Epithelial cell of proximal tubule (primary cell): ENCODE measurements at places on chromosomes 5 and 9. TPM values are rescaled to one million over a fixed set of nuclear protein-coding genes. Genes with fewer than 3 reads are reported as not detected.

Gene FAM153A
- 0.12 TPM in 1 of 2 replicates, not detected in the other for total RNA-seq

Gene AK3
- total RNA-seq, result 49.1 and 59.4 TPM in 2 replicates

- DNase-seq, result no peak
Measured at GRCh38 chr9:14526504-14526903, 166.7 kb downstream of the ZDHHC21 start.

DNA sequence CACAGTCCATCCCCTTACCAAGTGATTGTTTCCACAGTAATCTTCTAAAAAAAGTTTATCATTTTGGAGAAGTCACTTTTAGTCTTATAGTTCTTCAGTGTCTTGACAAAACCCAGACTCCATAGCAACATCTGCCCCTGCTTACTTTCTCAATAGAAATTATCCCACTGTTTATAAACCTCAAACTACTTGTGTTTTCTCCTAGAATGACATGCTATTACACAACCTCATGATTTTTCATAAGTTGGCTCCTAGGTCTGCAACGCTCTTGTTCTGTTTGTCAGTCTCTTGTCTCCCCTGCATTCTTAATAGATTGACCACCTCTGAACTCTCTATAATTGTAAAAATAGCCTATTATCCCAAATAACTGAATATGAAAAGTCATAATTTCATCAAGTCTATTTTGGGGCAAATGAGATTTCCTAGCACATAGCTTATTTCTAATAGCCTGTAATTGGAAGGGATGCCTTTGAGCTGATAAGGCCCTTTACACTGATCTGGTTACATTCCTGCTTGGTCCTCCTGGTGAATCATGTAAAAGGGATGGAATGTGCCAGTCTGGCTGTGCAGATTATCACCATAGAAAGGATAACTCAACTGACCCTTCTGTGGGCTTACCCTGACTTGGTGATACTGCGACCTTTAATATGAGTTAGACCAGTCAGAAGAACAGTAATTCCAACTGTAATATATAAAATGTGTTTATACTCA lies 69.6 kb downstream of the CHSY3 start:
- DNase-seq, result no peak

Gene PCDHA12
- not detected in 2 replicates for total RNA-seq

- no peak for DNase-seq
Measured at GRCh38 chr5:149144637-149145036, 3.3 kb downstream of the ABLIM3 start.

GRCh38 chr9:110076894-110077725 lies 130.8 kb downstream of the C9orf152 start:
- DNase-seq, result peak; percentile 86

DNA sequence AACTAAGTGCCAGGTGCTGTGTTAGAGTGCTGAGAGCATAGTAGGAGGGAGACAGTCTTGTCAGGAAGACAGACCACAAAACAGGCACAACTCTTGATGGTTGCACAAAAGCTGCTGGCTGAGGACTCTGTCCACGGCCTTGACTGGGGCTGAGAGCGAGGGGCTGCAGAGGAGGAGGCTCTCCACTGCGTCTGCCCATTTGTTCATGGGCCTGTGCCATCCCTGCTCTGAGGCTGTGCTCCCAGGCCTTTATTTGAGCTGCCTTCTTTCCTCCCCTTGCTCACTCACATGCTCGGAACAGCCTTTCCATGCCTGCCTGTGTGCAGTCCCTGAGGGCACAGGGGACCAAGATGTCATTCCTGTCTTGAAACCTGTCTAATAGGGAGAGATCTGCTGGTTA lies 147.8 kb downstream of the CACNA1B start:
- DNase-seq, result no peak

Gene ITGA1
- total RNA-seq, result 2.2 and 3.2 TPM in 2 replicates

GRCh38 chr9:86122311-86122710 lies 23.0 kb upstream of the GOLM1 start:
- DNase-seq, result no peak

DNA sequence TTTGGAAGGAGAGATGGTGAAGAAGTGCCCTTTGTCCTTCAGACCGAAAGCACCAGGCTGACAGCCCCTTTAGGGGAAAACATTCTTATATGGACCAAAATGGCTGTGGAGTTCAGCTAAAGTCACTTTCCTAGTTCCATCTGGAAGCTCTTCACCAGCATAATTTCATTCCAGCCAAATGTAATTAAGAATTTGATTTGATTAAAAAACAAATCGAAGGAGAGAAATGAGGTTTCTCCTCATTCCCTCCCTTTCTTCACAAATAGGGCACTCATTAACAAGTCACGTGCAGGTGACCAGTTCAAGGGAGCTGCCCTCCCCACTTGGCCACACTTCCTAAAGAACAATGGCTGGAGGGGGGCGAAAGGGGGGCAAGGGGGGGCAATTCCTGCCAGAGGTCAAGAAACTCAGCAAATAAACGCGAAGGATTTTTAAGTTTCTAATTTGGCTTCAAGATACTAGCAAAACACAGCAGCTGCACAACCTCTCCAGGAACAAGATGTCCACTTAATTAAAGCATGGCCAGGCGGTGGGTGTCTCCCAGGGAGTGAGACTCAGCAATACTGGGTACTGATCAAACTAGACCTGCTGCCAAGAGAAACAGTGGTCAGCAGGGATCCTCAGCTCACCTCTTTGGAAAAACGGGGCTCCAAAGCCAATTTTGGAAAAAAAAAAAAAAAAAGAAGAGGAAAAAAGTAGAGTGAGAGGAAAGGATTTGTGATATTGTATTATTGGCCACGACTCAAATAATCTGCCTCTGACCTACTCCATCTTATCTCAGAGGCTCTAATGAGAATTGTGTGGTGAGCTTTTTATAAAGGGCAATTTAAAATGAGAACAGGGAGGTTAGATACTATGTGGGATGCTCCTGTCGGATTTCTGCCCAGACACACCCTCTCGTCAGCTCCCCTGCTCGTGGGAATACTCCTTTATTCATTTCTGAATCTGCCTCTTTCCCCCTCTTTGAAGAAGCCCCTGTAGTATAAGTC lies 254.3 kb downstream of the ZSWIM6 start:
- DNase-seq, result no peak

Gene SLC36A2
- total RNA-seq, result not detected in 2 replicates

Gene SPATA31D4
- total RNA-seq, result not detected in 2 replicates

DNA sequence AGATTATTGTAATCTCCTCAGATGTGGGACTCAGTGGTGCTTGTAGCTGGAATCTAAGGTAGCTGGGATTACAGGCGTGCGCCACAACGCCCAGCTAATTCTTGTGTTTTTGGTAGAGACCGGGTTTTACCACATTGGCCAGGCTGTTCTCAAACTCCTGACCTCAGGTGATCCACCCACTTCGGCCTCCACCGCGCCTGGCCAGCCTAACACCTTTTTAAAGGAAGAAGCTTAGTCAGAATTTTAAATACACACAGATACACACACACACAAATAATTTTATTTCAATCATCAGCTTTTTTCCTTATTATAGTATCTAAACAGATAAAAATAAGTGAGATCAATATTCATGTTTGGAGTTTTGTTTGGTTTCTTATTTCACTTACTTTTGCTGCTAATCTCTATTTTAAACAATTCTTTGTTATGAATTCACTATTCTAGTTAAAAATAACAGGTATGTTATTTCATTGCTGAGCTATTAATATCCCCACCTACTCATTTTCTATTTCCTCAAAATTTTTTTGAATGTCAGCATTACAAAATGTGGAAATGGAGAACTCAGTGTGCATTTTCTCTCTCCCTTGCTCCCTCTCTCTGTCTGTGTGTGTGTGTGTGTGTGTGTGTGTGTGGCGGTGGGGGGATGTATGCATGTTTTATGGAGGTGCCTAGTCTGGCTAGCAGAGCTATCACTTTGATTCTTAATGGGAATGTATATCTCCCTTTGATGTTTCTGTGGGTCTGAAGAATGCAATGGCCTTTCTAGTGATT lies 960.6 kb upstream of the DMAC1 start:
- DNase-seq, result no peak
